NCI-H2081 (cell line): ENCODE measurements at places on chromosomes 7 and 10.

DNA sequence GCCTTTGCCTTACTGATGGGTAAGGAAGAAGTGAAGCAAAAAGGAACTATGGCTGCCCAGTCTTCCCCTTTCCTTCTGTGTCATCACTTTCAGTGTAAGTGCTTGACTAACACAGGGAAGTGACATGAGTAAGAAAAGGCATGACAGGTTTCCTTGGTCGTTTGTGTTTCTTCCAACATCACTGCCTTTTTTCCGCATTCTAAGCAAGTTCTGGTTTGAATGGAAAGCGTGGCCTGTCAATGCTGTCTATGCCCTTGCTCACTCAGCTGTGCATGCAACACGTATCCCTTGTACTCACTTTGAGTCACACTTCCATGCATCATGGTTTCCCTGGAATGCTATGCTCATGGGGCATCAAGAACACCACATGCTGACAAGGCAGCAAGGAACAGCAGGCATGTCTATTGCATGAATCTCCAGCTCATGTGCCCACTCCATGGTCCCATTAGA is 111.8 kb downstream of the OAT start:
- DNase-seq: no peak

DNA sequence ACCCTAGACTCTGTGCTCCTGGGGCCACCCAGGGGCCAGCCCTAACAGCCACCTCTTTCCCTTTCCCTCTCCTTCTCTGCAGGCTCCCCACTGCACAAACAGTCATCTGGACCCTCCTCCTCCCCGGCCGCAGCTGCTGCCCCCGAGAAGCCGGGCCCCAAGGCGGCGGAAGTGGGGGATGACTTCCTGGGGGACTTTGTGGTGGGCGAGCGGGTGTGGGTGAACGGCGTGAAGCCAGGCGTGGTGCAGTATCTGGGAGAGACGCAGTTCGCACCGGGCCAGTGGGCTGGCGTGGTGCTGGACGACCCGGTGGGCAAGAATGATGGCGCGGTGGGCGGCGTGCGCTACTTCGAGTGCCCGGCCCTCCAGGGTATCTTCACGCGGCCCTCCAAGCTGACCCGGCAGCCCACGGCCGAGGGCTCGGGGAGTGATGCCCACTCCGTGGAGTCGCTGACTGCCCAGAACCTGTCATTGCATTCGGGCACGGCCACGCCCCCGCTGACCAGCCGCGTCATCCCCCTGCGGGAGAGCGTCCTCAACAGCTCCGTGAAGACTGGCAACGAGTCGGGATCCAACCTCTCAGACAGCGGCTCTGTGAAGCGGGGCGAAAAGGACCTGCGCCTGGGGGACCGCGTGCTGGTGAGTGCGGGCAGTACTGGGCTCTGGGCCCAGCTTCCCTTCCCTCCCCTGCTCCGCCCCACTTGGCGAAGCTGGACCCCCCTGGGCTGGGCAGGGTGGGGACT is 49.3 kb downstream of the CLIP2 start:
- no peak for DNase-seq

DNA sequence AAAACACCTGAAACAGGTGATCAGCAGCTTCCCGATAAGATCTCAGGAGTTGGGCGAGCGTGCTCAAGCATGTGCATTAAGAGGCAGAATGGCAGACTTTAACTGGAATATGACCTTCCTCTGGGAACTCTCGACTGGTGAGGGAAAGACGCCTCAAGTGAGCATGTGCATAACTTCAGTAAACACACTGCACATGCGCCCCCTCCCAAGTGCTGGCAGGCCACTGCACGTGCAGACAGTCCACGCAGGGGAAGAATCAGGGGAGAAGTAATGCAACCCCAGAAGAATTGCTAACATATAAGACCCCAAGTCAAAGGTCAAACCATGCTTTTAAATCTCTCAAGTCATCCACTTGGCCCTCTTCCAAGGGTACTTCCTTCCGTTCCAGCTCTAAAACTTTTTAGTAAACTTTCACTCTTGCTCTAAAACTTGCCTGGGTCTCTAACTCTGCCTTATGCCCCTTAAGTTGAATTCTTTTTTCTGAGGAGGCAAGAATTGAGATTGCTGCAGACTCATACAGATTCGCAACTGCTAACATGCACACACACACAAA is 541.0 kb downstream of the TNS3 start:
- no peak for DNase-seq

DNA sequence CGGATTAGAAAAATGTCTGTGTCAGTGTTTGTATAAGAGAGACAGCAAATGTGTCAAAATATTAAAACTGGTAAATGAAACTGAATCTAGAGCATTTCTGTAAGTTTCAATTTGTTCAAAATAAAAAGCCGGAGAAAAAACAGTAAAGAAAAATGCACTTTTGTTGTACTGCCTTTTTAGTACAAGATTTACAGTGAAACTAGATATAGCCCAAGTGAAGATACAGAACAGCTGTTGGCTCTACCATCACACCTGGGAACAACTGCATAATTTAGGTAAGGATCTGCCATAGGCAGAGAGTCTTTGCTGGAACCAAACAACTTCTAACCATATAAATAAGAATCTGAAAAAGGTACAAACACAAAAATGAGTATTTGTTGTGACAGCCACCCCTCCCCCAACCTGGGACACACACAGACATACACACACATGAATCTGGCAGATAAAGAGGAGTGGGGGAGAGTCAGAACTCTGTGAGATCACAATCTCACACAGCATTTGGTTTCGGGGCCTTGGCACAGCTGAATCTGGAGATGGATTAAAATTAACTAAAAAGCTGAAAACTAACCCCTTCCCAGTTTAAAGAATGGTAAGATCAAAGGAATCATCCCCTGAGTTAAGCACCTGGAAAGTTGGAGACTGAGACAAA is 54.8 kb downstream of the DPY19L1 start:
- DNase-seq: no peak

DNA sequence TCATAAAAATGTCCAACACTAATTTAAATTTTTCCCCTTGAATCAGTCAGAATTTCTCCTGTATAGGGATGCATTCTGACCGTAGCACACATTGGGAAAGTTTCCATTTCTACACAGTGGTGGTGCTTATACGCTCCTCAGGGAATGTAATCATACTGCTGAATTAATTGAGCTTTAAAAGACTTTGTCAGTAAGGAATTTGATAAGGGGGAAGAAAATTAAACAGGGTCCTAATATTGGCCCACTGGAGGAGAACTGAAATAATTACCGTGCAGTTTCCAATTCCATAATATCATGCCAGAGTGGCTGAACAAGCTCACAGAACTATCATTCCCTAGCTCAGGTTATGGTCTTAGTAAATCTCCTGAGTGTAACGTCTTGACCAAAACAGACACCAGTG is 1041.9 kb downstream of the NRG3 start:
- no peak for DNase-seq

- no peak for DNase-seq
Measured at GRCh38 chr7:12370249-12370648, 33.4 kb downstream of the VWDE start.

DNA sequence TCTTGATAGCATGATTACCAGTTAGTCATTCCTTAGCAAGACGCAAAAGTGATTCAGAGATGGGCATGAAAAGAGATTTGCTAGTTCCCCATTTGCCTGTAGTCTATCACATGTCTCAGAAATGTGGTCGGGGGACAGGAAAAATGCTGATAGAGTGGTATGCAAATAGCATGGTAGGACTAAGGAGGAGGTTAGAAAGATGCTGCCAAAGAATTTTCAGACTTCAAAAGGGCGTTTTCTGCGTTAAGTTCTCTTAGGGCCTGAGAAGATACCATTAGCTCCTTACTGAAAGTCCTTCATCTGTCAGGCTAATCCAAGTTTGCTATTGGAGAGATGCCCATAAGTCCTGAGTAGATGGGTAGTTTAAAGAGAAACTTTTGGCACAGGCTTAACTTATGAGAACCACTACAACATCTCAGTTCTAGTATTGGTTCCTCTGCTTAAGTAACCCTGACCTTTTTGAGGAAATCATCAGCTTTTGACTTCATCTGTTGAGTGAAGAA is 2.7 kb downstream of the CALD1 start:
- DNase-seq: no peak

DNA sequence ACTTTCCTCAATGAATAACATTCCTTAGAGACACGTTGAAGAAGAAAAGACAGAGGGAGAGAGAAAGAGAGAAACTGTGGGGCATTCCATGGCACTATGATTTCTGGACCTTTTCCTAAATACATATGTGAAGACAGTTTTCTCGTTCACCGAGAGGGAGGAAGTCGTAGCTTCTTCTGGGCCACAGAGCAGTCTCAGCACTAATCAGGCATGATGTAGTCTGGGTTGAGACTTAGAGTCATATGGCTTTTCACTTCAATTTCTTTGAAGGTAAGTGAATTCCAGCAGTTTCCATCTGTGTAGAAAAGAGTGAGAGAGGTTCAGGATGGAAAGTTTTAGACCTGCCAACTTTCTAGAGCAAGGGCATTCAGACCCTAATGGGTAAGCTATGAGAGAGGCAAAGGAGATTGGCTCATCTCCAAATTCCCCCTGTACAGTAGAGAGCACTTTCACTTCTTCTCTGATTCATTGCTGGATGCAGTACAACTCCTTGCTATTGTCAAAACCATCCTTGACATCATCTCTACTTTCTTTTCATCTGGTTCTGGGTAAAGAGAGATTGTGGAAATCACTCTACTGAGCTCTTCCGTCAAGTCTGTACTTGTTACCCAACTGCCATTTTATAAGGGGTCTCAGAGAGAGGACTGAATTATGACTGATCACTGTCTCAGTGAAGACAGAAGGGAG is 31.5 kb upstream of the OR9A4 start:
- DNase-seq: no peak

- peak; percentile 31 for DNase-seq
Measured at GRCh38 chr7:40329601-40330153, 194.9 kb downstream of the SUGCT start.

- DNase-seq: no peak
Measured at GRCh38 chr7:38512704-38513103, 118.5 kb downstream of the AMPH start.

- peak; percentile 10 for DNase-seq
Measured at GRCh38 chr7:90412458-90413184, 9.4 kb downstream of the CLDN12 start.

DNA sequence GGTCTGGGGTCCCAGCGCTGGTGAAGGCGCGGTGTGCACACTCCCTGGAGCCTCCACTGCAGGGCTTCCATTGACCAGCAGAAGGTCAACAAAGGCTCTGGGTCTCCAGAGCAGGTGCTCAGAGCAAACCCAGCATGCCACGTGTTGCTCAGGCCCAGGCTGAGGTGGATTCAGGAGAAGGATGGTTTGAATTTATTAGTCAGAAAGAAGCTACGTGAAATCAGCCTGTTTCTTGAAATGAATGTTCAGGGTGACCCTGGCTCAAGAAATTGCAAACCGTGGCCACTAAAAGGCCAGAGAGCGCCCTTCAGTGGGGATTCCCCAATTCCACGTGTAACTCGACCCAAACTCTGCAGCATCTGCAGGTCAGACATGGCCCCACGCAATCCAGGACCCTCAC is 82.7 kb upstream of the PFKP start:
- DNase-seq: no peak

DNA sequence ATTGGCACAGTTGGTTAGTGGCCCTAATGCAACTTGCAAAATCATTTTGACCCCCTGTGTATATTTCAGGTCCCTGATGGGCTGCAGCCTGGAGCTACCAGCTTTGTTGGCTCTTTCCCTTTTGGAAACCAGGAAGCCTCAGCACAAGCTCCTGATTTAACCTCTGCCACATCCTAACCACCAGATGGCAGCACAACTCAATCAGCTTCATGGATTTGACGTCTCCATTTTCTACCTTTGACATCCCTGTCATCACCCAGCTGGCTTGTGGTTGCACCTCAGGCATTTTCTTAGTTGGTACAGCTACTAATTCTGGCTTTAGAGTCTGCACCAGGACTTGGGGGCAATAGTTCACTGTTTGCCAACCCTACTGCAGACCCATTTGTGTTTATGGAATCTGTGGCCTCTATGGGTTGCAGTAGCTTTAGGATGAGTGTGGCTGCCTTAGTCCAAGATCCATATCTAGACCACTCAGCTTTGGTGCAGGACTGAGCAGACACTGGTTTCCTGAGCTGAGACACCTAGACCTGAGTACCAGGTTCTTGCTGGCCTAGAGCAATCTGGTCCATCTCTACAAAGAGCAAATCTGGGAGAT is 456.2 kb downstream of the REEP3 start:
- DNase-seq: peak; percentile 49

DNA sequence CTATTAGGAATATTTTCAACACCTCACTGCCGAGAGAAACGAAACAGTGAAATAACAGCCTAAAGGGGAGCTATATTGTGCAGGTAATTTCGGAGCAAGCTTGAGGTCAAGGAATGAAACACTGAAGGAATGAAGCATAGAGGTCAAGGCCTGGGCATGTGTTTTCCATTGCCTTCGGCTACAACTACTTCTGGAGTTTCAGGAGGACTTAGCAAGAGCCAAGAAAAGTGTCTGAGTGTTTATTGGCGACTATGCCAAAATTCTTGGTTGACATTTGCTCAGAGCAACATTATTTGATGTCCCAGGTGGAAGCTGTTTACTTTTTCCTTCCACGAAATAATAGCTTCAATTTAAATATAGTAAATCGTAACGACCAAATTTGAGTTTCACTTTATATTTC is 89.6 kb upstream of the IFRD1 start:
- no peak for DNase-seq

DNA sequence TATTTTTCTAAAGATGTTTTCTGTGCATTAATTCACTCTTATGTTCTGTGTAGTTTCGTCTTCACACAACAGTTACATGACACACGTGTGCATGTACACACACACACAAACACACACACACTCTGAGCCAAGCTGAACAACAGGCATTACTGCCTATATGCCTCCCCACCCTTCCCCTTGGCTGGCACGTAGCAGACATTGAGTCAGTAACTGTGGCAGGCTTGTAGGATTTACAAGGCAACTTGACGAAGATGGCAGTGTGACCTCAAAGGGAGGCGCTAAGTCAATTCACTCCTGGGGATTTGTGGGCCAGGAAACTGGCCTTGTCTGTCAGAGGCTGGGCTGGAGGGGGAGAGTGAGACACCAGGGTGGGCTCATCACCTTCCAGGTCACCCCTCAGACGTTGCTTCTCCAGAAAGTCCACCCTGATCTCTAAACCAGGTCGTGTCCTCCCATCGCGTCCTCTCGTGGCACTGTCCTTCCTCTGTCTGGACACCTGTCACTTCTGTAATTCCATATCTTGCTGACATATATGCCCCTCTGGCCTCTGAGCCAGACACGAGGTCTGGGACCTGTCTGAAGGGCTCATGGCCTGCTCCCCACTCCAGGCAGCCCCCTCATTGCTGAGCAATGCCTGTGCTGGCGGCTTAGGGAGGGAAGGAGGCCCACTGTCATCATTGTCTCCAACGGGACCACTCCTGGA is 41.1 kb upstream of the INPP5A start:
- DNase-seq: no peak

DNA sequence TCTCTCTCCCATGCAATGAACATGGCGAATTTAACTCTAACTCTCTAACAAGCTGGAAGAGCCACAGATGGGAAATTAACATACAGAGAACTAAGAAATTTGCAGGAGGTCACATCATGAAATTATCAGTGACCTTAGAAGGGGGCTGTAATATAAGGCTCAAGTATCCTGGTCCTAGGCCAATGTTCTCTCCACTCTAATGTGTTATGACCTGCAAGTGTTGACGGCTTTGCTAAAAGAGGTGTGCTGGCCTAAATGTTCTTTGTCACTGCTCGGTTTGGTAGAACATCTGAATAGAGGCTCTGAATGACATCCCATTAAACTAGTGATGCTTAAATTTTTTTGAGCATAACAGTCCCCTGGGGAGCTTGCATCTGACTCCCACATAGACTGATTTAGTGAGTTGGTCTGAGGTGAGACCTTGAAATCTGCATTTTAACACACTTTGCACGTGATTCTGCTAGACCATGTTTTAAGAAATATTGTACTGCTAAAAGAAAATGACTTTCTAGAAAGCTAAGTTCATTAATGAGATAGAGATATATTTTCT is 129.3 kb downstream of the GFRA1 start:
- no peak for DNase-seq

- DNase-seq: no peak
Measured at GRCh38 chr7:70738151-70738885, 393.6 kb upstream of the GALNT17 start.
